AG09319 (cell line): ENCODE measurements at places on chromosomes 4 and X.
A peak's percentile ranks its signal among the peaks of the same experiment; 100 is the strongest.

DNA sequence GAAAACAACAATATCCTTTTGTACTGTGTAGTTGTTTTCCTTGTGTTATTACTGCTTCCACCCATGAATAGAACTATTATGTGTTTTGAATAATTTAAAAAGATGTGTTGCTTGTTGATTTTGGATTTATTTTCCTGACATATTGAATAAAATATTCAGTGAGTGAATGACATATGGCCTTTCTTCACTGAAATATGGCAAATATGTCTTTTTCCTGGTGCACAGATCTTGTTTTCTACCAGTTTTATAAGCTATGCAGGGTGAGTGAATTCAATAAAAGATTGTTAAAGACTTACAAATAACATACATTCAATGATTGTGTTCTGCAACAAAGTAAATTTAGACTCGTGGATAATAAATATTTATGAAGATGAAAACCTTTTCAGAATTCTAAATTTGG, 1216.3 kb upstream of the ADGRL3 start:
- DNase-seq, result no peak

DNA sequence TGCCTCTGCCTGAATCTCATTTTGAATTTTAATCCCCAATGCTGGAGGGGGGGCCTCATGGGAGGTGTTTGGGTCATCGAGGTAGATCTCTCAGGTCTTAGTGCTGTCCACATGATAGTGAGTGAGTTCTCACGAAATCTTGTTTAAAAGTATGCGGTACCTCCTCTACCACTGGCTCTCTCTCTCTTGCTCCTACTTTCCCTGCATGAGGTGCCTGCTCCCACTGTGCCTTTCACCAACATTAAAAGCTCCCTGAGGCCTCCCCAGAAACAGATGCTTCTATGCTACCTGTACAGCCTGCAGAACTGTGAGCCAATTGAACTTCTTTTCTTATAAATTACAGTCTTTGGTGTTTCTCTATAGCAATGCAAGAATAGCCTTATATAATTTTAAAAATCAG, 560.7 kb upstream of the CPEB2 start:
- DNase-seq, result no peak

GRCh38 chr4:68962868-68963267, 11.3 kb upstream of the UGT2A3 start:
- no peak for DNase-seq

DNA sequence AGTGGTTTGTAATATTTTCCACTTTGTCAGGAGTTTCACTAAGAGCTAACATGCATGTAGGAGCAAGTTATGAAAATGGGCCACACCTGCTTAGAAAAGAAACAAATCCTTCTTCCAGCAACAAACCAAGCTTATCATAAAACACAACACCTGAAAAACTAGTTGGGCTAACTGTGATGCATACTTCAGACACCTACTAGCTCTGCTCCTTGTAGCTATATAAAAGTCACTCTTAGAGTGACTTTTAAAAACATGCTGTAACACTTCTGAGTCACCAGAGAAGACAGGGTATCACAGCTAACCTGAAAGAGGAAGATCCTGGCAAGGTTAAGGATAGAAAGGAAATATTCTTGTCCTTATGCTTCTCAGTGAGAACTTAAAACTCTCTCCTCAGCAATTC, 3.6 kb upstream of the SLAIN2 start:
- DNase-seq, result no peak

DNA sequence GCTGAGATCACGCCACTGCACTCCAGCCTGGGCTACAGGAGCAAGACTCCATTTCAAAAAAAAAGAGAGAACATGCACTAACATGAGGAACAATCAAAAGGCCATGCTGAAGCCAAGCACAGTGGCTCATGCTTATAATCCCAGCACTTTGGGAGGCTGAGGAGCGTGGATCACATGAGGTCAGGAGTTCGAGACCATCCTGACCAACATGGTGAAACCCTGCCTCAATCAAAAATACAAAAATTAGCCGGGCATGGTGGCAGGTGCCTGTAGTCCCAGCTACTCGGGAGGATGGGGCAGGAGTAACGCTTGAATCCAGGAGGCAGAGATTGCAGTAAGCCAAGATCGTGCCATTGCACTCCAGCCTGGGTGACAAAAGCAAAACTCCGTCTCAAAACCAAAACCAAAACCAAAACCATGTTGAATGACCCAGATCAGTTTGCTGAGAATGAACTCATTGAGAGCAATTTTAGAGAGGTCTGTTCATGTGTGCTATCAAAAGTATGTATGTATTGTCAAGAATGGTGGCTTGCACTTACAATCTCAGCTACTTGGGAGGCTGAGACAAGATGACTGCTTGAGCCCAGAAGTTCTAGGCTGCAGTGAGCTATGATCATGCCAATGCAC, 44.8 kb downstream of the PDS5A start:
- no peak for DNase-seq

DNA sequence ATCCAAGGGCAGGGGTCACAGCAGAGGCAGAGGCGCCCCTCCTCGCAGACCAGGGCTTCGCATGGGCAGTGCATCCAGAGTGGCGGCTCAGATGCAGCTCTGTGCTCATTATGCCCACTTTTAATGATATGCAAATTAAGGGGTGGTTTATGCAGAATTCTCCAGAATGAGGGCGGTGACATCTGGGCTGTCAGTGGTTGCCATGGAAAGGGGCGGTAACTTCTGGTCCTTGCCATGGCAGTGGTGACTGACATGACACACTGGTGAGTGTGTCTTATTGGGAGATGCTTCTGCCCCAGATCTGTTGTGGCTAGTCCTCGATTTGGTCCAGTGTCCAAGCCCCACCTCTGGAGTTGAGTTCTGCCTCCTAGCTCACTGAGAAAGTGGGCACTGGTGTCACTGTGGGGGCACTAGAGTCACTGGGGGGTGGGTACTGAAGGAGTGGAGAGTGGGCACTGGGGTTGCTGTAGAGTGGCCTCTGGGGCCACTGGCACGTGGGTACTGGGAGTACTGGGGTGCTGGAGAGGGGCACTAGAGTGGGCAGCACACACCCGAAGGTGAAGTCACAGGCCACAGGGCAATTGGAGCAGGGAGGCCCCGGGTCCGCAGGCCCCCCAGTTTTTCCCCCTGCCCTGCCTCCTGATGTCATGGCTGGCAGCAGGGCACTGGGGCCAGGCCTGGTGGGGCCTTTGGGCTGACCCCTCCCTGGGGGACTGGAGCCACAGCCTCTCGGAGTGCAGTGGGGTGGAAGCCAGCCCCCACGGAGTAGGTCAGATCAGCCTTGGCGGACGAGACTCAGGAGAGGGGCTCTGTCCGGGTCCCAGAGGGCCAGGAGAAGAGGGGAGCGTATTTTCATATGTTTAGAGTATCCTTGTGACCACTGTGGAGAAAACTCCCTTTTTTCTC, 98.6 kb upstream of the NKX1-1 start:
- DNase-seq, result no peak

GRCh38 chr4:53863158-53863557, 201.2 kb downstream of the CHIC2 start:
- DNase-seq, result peak; percentile 4

DNA sequence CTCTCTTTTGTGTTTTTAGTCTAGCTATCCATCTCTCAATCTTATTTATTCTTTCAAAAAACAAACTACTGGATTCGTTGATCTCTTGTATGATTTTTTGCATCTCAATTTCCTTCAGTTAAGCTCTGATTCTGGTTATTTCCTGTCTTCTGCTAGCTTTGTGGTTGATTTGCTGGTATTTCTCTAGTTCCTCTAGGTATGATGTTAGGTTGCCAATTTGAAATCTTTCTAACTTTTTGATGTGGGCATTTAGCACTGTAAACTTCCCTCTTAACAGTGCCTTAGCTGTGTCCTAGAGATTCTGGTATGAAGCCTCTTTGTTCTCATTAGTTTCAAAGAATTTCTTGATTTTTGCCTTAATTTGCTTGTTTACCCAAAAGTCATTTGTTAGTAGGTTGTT, 15.2 kb upstream of the NEXMIF start:
- no peak for DNase-seq

DNA sequence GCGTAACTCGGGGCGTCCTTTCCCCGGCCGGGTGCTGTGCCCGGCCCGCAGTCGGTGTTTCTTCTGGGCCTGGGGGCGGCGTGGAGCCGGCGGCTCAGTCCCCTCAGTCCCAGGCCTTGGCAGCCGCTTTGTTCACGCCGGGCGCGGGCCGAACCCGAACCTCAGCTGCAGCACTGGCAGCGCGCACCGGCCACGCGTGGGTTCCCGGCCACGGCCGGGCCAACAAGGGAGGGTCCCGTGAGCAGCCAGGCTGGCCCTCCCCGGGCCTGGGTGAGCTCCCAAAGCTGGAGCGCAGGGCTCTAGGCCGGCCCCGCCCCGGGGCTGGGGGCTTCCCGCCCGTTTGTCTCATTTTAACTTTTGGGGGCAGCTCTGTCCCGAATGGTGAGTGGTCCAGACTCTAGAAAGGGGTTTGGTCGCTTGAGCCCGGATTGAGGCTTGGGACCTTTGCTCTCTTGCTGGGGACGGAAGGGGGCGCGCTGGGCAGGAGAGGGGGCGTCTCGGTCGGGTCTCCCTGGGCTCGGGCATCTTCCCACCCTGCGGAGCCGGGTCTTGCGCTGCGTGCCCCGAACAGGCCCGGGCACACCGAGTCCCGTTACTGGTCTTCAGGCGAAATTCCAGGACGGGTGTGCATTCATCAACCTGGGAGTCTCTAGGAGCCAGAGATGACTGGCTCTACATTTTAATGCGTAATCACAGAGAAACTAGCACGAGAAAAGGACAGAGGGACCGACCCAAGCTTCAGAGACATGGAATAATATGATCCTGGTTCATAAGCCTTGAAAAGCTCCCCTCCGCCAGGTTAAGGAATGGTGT, 177.1 kb downstream of the CBR4 start:
- DNase-seq, result no peak

GRCh38 chrX:43405191-43405590, 250.9 kb upstream of the MAOA start:
- DNase-seq, result no peak

- DNase-seq, result no peak
Measured at GRCh38 chr4:6918338-6918737, 8.7 kb downstream of the TBC1D14 start.

GRCh38 chr4:121072224-121073003, at the start of gene NDNF:
Gene NDNF (minus strand): TSS chr4:121072535. CDS start chr4:121045837, 26,698 bp downstream.
- no peak for DNase-seq

GRCh38 chr4:159103384-159103990, 608 bp downstream of the RAPGEF2 start:
- DNase-seq, result no peak

- no peak for DNase-seq
Measured at GRCh38 chr4:67725132-67725531, 24.2 kb upstream of the UBA6 start.

- no peak for DNase-seq
Measured at GRCh38 chr4:86961116-86961515, 26.3 kb downstream of the AFF1 start.

GRCh38 chrX:117711782-117712181, 404.8 kb downstream of the KLHL13 start:
- no peak for DNase-seq

- no peak for DNase-seq
Measured at GRCh38 chr4:80016506-80016905, 56.5 kb downstream of the ANTXR2 start.

DNA sequence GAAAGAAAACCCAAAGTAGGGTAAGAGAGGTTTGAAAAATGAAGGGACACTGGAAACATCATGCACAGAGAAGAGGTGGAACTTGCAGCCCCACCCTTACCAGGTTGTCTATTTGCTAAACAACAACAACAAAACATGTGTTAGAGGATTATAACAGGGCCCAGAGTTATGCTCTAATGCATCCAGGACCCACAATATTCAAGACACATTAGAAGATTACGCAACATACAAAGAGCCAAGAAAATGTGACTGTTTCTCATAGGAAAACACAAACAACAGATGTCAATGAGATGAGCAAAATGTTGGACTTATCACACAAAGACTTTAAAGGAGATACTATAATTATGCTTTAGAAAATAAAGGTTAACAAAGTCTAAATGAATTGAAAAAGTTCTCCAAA, 128.5 kb downstream of the LRBA start:
- DNase-seq, result no peak

GRCh38 chr4:68011684-68012083, 48.4 kb upstream of the TMPRSS11A start:
- DNase-seq, result no peak

- no peak for DNase-seq
Measured at GRCh38 chrX:71118985-71119535, 664 bp downstream of the MED12 start.

GRCh38 chr4:151296227-151296626, 19.3 kb downstream of the PRSS48 start:
- no peak for DNase-seq

DNA sequence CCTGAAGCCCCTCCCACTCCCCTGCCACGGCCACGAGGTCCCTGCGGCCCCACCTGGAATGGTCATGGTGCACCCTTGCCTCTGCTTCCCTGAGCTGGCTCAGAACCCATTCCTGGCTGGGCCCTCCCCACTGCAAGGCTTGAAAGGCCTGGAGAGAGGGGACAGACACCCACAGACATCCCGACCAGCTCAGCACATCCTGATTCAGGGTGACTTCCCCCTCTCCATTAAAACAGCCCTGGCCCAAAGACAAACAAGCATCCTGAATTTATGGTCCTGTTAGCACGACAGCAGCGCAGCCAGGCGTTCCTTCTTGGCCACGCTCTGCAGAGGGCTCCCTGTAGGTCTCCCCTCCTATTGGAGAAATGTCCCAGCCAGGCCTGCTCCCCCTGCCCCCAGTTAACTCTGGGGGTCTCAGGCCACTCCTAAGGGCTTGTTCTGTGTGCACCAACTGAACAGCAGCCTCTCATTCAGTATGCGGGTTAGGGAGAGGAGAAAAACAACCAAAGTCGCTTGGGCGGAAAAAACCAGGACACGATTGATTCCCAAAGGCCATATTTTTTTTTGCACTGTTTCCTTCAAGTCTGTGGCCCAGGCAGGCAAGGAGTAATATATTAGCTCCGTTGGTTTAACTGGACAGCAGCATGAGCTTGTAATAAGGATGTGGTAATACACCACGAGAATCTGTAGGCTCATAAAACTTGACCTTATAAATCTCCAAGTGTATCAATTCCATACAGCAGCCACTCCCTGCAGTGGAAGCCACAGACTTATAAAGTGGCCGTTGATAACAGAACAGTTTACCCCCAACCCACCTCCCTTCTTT, 106.7 kb upstream of the MSX1 start:
- DNase-seq, result no peak

- DNase-seq, result no peak
Measured at GRCh38 chrX:71895607-71896006, 15.0 kb upstream of the NHSL2 start.

- DNase-seq, result no peak
Measured at GRCh38 chr4:1247864-1248244, 1.1 kb downstream of the CTBP1 start.

DNA sequence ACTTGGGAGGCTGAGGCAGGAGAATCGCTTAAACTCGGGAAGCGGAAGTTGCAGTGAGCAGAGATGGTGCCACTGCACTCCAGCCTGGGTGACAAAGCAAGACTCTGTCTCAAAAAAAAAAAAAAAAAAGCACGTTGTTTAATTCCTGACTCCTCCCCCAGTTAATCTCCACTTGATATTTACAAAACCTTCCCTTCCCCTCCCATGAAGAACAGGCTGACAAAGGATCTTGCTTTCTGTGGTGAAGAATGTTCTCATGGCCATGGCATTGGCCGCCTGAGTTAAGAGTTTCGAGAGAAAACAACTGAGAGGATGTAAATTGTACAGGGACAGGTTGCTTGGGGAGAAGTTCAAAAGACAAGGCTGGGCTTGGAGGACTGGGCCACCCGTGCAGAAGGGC, 168.2 kb upstream of the BCOR start:
- DNase-seq, result no peak
